ENCODE measurements at places on chromosomes 2 and 18.

DNA sequence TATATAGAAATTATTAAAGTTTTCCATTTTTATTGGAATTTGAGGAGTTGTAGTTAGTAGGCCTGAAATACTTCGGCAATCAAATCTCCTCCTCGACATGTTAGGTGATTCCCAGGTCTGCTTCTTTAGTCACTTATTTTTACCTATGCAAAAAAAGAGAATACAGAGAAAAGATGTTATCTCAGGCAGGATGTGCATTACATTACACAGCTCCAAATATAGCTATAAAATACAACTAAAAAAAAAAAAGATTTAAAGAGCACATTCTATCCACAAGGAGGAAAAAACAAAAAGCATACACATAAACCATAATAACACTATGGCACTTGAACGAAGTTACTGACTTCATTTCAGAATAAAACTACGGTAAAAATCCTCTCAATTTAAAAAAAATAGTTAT lies 8.1 kb downstream of the STK17B start:
- DNase-seq: no peak

DNA sequence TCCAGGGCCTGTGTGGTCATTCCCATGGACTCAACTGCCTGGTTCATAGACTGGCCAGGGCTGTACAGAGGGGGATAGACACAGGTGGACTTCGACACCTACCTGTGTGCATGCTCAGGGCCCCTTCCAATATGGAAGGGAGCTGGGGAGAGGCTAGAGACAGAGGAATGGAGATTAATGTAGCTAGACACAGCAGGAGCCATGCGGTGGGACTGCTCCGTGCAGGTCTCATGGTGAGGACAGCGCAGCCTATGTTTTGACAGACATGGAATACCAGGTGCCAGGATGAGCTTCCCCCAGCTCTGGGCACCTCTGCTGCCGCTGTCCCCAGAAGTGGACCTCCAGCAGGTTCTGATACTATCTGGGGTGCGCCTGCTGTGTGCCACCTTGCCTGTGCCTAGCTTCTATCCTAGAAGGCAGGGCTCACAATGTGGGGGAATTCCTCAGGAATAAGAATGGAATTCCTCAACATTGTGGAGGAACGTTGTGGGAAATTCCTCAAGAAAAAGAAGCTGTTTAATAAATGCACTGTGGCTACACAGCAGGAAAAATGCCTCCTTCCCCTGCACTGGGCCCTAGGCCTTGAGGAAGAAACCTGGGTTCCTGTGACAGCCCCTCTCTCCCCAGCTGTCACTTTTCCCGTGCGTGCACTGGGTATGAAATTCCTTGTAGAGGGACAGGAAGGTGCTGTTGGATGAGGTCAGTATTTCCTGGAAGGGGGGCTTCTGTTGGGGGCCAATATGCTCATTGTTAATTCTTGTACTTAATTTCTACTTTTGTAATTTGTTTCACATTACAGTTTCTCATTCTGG lies 7.3 kb downstream of the IL1R1 start:
- DNase-seq: no peak

- no peak for DNase-seq
Observed at GRCh38 chr2:240601061-240601830, 14.7 kb downstream of the CAPN10 start.

- no peak for DNase-seq
Observed at GRCh38 chr18:34775461-34775860, 65.4 kb downstream of the DTNA start.

DNA sequence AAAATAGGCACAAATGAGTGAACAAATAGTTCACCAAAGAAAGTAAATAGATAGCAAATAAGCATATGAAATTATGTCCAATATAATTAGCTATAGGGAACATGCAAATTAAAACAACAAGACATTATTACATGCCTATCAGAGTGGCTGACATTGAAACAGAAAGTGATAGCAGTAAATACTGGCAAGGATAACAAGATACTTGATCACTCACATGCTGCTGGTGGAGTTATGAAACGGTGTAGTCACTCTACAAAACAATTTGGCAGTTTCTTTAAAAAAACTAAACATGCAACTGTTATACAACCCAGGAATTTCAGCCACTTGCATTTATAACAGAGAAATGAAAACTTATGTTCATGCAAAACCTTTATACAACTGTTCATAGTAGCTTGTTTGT lies 439.2 kb upstream of the ACVR2A start:
- DNase-seq: no peak

- DNase-seq: no peak
Observed at GRCh38 chr2:206718296-206718695, at the start of gene DYTN. TSS of gene DYTN (minus strand) at chr2:206718396. CDS start at chr2:206718279, 117 bp downstream.

GRCh38 chr2:100066246-100066645 lies 76.1 kb downstream of the AFF3 start:
- no peak for DNase-seq

DNA sequence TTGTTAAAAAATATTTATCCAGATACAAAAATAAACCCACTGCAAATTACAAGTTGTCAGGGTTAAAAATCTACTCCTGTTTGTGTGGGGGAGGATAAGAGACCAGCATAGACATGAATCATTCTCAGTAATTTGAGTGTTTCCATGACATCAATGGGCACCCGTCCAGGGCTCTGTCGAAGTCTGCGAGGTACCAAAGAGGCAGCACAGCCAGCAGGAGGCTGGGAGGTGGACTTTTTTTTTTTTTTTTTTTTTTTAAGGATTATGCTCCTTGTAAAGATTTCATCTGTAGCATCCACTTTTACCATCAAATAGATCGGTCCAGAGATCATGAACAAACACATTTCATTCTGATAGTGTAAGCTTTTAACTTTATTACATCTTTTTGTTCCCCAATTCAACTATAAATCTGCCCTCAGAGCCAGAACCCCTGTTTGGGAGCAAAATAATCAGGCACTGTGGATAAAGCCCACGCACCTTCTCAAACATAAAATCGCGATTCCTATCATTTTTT lies 182.0 kb downstream of the TCF4 start:
- peak; percentile 86 for DNase-seq

DNA sequence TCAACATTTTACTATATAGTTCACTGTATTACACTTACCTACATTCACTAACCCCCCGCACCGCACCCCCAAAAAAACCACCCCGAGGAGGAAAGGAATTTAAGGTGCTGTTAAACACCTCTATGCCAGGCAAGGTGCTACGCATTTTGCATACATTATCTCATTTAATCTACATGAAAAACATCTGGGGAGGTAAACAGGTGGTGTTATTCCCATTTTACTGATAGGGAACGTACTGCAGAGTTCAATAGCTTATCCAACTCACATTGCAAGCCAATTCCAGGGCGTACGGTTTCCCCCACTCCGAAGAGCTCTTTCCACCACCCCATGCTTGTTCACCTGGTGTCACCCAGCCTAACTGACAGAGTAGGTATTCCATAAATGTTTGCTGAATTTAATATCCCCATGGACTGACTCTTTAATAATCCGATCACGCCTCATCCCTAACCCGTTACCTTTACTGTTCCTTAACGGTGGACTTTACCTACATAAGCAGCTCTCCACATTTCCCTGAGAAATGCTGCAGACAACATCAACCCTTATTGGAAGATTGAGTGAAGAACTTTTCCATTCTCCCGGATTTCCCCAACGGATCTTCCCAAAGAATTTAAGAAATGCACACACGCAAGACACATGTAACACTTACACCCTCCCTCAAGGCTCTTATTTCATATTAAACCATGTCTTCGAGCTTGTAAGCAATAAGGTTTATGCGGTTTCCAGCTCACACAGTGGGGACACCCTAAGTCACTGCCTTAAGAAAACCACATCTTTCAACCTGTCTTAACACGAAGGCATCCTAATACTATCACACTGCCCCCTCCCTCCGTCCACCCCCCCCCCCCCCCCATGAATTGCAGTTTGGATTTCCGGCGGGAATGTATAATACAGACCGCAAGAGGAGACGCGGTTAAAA lies 1.2 kb downstream of the RAPH1 start:
- no peak for DNase-seq

DNA sequence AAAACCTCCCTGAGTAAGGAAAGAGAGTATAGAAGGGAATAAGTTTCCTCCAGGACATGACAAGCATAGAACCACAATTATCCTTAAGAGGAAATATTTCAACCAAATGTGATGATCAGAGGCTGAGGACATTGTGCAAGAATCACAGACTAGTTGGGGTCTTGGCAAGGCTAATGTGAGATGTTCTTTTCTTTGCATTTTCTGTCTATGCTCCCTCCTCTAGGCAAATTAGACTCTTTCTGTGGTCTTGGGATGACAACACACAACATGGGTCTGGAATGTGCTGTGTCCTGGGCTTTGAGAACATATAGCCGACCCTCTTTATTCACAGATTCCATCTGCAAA lies 32.0 kb upstream of the IL1RL1 start:
- no peak for DNase-seq

DNA sequence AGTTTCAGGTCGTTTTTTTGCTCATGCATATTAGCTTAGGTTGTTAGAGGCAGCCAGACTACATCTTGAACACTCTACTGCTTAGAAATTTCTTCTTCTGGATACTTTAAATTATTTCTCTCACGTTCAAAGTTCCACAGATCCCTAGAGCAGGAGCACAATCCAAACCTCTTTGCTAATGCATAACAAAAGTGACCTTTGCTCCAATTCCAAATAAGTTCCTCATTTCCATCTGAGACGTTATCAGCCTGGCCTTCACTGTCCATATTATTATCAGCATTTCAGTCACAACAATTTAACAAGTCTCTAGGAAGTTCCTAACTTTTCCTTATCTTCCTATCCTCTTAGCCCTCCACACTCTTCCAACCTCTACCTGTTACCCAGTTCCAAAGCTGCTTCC lies 50.4 kb upstream of the ERMN start:
- DNase-seq: no peak

GRCh38 chr18:75142677-75143076 lies 66.3 kb downstream of the PTGR3 start:
- DNase-seq: no peak

- no peak for DNase-seq
Observed at GRCh38 chr2:227241005-227241404, 76.6 kb downstream of the COL4A3 start.

DNA sequence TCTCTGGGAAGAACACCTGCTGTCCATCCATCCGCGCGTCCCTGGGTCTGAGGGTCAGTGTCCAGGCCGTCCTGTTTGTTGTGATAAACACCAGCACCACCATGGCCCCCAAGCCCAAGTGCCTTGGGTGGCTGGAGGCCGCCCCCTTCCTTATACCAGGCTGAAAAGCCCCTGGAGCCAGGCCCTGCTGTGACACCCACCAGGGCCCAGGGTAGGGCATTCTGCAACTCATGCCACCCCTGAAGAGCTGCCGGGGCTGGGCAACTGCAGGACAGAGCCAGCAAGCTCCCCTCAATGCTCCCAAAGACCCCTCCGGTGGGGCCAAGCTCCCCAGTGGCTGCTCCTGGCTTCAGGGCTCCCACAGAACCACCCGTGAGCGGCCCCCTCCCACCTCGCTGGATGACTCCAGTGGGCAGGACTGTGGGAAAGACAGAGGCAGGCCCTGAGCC lies 31.9 kb upstream of the SNED1 start:
- no peak for DNase-seq

- no peak for DNase-seq
Observed at GRCh38 chr2:29787473-29788465, 133.6 kb downstream of the ALK start.

DNA sequence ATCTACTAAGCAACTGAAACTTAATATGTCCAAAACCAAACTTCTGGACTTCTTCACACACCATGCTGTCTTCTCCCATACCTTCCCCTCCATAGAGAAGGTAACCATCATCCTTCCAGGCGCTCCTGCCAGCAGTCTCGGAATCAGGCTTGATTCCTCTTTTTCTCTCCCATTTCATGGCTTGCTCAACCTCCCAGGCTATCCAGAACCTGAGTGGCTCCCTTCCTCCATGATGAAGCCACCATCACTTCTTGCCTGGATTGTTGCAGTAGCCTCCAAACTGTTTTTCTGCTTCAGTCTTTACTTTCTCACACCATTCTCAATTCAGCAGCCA lies 40.1 kb upstream of the NDUFV2 start:
- DNase-seq: no peak

GRCh38 chr2:181372646-181373040 lies 84.5 kb upstream of the ITGA4 start:
- DNase-seq: no peak

DNA sequence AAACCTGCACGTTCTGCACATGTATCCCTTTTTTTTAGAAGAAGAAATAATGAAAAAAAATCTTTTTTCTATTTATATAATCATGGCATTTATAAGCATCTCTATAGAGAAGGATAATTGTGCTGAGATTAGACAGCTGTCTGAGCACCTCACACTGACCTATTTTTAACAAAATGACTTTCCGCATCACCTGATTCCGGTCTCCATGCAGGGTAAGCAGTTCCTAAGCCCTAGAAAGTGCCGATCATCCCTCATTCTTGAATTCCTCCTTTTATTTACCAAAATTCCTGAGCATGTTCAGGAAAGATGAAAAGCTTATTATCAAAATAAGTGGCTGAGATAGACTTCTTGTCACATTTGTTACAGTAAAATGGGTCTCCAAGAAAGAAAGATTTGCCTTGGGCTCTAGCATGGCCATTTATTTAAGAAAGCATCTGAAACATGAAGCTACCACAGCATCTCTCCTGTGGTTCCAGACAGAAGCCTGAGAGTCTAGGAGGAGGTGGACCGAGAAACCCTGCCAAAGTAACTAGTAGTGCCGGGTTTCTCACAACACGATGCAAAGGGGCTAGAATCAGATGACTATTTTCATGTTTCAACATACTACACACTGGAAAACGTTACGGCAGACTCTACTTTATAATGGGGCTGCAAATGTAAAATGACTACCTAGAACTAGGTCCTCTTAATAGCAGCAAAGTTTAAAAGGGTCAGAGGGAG lies 670 bp downstream of the GKN1 start:
- no peak for DNase-seq

GRCh38 chr18:40935423-40935822 lies 1019.6 kb upstream of the PIK3C3 start:
- no peak for DNase-seq

- no peak for DNase-seq
Observed at GRCh38 chr2:143261986-143262385, 132.8 kb downstream of the ARHGAP15 start.

DNA sequence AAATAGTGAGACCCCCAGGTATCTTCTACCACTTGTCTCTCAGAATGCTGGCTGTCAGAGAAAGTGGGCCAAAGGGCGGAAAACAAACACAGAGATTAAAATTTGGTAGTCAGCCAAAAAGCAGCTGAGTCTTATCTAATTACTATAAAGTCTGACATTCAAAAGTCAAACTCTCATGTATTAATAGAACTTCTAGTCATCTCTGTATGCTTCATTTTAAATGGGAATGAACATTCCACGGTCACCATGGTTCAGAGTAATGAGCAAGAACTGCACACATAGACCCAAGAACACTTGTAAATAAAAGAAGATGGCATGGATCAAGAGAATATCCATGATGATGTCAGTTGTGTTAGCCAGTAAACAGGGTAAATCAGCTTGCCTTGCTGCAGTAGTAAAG lies 1267.0 kb upstream of the CHAC2 start:
- DNase-seq: no peak

DNA sequence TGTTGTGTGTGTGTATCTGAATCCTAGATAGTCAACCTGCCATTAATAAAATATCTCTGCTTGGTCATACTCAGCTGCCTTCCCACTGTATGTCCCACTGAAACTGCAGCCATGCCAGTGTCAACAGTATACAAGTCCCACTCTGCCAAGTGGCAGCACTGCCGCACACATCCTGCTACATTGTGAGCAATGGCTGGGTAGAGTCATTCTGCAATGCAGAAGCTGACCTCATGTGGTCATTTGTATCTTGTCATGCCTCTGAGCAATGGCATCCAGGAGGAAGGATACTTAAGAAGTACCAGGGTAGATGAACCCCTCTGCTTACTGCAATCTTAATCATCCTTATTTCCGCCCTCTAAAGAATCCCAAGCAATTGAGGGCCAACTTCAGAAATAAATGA lies 302.2 kb upstream of the DDX18 start:
- no peak for DNase-seq

- DNase-seq: no peak
Observed at GRCh38 chr18:35481960-35482366, 15.8 kb downstream of the INO80C start.

Measured in NCI-H1436 (cell line).